ENCODE measurements at places on chromosomes 16 and 17.

DNA sequence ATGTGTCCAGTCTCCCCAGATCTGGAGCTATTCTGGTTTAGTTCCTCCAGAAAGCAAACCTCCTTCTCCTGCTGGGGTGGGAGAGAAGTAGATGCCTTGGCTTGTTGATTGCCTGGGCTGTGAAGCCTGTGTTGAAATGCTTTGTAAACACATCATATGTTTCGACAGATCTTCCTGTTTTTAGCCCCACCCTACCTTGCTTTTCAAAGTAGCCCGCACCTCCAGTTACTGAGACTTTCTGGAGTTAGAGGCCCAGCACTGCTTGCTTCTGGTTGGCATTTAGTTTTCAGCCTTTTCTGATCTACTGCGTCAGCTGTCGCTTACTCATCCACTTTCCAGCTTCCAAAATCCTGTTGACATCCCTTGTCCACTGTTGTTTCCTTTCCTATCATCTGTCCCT, 17.9 kb upstream of the NDEL1 start:
- DNase-seq: no peak

DNA sequence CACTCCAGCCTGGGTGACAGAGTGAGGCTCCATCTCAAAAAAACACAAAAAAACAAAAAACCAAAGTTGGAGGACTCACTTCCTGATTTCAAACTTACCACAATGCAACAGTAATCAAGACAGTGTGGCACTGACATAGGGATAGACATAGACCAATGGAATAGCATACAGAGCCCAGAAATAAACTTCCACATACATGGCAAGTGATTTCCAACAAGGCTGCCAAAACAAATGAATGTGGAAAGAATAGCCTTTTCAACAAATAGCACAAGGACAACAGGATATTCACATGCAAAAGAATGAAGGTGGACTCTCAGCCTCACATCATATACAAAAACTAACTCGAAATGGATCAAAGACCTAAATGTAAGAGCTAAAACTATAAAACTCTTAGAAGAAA, 36.8 kb upstream of the RASD1 start:
- no peak for DNase-seq

- no peak for DNase-seq
Measured at GRCh38 chr17:62653826-62654761, 26.6 kb downstream of the MRC2 start.

DNA sequence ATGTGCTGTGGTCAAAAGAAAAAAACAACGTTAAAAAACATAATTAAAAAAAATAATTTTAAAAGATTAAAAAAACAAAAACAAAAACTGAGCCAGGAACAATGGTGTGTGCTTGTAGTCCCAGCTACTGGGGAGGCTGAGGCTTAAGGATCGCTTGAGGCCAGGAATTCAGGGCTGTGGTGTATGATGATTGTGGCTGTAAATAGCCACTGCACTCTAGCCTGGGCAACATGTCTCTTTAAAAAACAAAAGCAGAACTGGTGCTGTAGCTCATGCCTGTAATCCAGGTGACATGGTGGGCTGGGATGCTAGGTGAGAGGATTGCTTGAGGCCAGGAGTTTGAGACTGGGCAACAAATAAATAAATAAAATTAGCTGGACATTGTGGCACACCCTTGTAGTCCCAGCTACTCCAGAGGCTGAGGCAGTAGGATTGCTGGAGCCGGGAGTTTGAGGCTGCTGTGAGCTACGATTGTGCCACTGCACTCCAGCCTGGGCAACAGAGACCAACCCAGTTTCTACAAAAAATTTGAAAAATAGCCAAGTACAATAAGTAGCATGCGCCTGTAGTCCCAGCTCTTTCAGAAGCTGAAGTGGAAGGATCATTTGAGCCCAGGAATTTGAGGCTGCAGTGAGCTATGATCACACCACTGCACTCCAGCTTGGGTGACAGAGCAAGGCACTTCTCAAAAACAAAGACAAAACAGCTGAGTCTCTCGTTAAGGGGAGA, 43.6 kb downstream of the NFATC3 start:
- no peak for DNase-seq

- DNase-seq: no peak
Measured at GRCh38 chr17:72349491-72349995, 228.7 kb downstream of the SOX9 start.

GRCh38 chr17:77203436-77203835, 62.7 kb downstream of the SEC14L1 start:
- DNase-seq: no peak

- no peak for DNase-seq
Measured at GRCh38 chr17:66335797-66336196, 33.4 kb downstream of the PRKCA start.

- no peak for DNase-seq
Measured at GRCh38 chr17:78728495-78728894, 53.6 kb downstream of the CYTH1 start.
